ENCODE measurements at places on chromosomes 5 and 9.

- DNase-seq, result no peak
These were observed 39.8 kb downstream of the ADRA1B start for GRCh38 chr5:159956074-159956473.

- no peak for DNase-seq
These were observed 215.8 kb downstream of the MELK start for GRCh38 chr9:36788534-36788933.

GRCh38 chr9:91307279-91307678 lies 54.4 kb downstream of the AUH start:
- no peak for DNase-seq

- DNase-seq, result no peak
These were observed 284.0 kb downstream of the TMEM38B start for GRCh38 chr9:105978336-105978735.

- no peak for DNase-seq
These were observed 104.8 kb downstream of the PDE6A start for GRCh38 chr5:149839761-149840160.

DNA sequence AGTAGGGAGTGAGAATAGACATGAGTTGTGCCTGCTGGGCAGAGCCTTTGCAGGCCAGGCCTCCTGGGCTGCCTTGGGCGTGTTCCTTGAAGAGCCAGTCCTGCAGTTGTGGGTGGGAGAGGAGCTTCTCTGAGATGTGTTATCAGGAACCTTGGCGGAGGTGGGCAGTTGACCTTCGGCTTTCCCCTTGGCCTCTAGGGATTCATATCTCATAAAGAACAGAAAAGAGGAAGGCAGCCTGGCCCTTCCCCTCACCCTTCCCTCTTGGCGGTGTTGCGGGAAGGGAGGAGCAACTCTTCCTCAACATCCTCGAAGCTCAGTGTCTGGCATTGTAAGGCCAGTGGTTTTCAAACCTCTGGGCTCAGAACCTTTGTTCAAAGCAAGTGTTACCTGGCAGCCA lies 59.2 kb downstream of the DAPK1 start:
- no peak for DNase-seq

DNA sequence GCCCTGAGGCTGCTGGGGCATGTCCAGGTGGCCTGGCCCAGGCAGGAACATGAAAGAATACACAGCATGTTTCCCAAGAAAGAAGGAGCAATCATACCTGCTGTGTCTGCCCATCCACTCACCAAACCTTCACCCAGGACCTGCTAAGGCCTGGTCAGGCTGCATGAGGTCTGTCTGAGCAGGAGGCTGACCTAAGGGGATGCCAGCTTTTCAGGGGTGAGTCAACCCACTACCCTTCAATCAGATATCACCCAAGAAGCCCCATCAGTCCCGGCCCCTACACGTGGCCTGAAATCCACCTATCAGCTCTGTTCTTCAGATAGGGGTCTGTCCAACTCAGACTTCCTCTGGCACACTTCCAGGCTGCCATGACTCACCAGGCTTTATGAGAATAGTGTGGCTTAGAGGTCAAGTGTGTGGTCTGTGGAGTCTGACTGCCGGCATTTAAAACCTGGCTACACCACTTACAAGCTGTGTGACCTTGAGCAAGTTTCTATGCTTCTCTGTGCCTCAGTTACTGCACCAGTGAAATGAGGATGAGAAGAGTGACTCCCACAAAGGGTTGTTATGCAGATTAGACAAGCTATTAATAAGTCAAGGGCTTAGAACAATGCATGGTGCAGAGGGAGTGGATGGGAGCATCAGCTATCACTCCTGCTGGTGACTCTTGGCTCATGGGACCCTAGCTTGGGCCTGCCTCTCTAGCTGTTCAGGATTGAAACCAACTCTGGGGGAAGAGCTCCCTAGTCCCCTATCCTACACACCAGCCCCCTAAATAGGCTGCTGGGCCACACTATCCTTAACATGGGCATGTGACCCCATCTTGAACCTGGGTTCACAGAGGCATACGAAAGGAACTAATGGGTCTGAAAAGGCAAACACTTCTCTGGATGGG lies 130.3 kb downstream of the PAX5 start:
- DNase-seq, result no peak

- DNase-seq, result no peak
These were observed 76.8 kb downstream of the ISOC1 start for GRCh38 chr5:129171194-129171944.

- no peak for DNase-seq
These were observed 12.7 kb downstream of the ABLIM3 start for GRCh38 chr5:149153751-149154610.

DNA sequence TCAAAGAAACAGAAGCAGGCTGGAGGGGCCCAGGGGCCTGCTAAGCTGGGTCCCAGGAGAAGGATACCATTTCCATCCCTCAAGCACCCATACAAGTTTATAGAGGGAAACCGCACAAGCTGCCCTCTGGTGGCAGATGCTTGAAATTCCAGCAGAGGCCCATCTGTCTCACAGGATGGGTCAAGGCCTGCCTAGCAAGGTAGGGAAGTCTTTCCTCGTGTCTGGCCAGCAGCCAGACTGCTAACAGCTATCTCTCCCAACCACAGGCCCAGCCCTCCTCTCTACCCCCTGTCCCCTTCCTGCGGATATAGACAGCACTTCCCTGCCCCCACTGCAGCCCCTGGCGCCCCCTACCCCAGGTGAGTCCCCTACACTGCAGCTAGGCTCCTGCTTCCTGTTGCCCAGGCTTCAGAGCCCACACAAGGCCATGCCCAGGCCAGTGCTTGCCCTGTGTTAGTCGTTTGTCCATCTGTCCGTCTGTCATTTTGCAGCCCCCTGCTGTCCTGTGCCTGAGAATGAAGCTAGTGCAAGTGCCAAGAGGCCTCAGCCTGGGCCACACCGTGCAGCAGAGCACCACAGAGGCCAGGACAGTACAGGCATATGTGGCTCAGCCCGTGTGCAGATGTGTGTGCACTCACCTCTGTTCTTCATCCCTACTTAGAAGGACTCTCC lies 26.2 kb downstream of the TCF7 start:
- no peak for DNase-seq

- DNase-seq, result no peak
These were observed 82.0 kb downstream of the ZNF622 start for GRCh38 chr5:16383544-16384052.

DNA sequence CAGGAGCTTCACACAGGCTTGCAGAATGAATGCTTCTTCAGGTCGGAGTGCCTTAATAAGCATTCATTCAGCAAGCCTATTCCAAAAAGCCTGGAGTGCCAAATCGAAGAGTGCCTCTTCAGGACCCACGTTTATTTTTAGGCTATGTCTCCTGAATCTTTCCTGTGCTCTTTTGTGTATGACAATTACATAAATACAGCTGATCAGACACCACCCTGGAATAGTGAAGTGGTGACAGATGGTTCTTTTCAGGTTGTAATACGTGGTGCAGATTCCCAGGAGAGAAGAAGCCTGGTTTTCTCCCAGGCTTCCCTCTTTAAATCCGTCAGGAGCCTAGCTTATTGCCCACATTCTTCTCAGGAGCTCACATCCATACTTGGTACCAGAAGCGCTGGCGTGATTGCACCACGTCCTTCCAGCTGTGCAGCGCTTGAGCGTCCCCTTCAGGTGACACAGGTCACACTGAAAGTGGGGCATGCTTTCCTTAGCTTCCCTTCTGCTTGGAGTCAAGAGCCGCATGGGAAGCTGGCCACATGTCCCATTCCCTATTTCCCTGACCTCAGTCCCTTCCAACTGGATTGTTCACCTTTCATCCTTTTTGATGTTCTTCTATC lies 123.1 kb downstream of the ADCY2 start:
- DNase-seq, result no peak
